Activated CD4-positive, CD25-positive, alpha-beta regulatory T cell (primary cell): ENCODE measurements at places on chromosomes 1 and 21.

GRCh38 chr1:177281901-177282300 is 111.1 kb downstream of the BRINP2 start:
- no peak for DNase-seq

- no peak for DNase-seq
Measured at GRCh38 chr1:7447093-7447492, 324.0 kb upstream of the VAMP3 start.

- no peak for DNase-seq
Measured at GRCh38 chr1:166988974-166989515, at the start of gene MAEL. Gene MAEL (plus strand): TSS chr1:166989280. CDS start chr1:166989353, 73 bp downstream.

GRCh38 chr1:27971674-27972073 is 11.9 kb downstream of the XKR8 start:
- no peak for DNase-seq

DNA sequence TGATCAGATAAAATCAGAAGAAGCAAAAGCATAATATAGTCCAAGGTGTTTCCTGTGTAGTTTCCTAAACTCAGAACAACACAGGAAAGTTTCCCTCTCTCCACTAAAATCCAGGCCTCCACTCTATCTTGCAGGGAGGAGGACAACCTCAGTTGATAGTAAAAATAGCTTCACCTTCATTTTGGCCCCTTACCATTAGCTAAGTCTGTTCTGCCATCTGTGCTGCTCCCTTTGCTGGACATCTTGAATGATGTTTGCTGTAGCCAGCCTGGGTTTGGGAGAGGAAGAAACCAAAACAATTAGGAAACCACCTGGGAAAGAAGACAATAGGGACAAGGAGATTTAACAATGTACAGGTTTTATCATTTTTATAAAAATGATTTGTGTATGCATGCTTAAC is 18.6 kb downstream of the DCAF8 start:
- DNase-seq = no peak

DNA sequence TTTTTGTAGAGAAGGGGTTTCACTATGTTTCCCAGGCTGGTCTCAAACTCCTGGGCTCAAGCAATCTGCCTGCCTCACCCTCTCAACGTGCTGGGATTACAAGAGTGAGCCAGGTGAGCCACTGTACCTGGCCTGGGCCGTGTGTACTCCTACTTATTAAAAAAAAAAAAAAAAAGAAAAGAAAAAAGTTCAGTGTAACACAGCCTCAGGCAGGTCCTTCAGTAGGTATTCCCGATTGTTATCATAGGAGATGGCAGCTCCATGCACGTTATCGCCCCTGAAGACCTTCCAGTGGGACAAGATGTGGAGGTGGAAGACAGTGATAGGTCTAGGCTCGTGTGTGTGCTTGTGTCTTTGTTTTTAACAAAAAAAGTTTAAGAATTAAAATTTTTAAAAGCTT is 3.3 kb downstream of the ECHDC2 start:
- DNase-seq = no peak

GRCh38 chr1:171743081-171743870 is 1.4 kb upstream of the VAMP4 start:
- DNase-seq = no peak

GRCh38 chr1:150543500-150544143 is 5.6 kb upstream of the ADAMTSL4 start:
- no peak for DNase-seq

GRCh38 chr1:42973286-42973685 is 14.6 kb upstream of the SLC2A1 start:
- DNase-seq = no peak

DNA sequence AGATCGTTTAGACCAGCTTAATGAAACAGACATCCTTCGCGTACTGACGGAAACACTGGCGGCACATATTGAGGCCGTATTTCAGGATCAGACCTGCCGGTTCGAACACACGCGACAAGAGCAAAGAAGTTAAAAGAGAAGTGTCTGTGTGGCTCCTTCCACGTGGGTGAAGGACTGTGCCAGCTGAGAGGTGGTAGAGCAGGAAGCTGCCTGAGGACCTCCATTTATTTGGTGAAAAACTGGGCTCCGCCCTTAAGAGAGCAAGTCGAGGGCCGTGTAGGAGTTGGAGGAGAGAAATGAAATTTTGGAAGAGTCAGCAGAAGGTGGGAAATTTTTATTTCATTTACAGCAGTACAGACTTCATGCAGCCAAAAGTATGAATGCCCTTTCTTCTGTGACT is 38.8 kb upstream of the ADORA3 start:
- no peak for DNase-seq

- DNase-seq = no peak
Measured at GRCh38 chr1:86551305-86551704, 4.4 kb downstream of the CLCA4 start.
